ENCODE measurements at places on chromosomes 13 and 19.

- no peak for DNase-seq
These were observed 1.9 kb downstream of the ZC3H4 start for GRCh38 chr19:47111682-47112165.

- DNase-seq, result no peak
These were observed 1555.4 kb upstream of the MIR17HG start for GRCh38 chr13:89791971-89792630.

- no peak for DNase-seq
These were observed 12.4 kb downstream of the RTN2 start for GRCh38 chr19:45484273-45484945.

- no peak for DNase-seq
These were observed 933.7 kb upstream of the SLITRK5 start for GRCh38 chr13:86737334-86737932.

- no peak for DNase-seq
These were observed 55.4 kb downstream of the INTS6 start for GRCh38 chr13:51397262-51397941.

DNA sequence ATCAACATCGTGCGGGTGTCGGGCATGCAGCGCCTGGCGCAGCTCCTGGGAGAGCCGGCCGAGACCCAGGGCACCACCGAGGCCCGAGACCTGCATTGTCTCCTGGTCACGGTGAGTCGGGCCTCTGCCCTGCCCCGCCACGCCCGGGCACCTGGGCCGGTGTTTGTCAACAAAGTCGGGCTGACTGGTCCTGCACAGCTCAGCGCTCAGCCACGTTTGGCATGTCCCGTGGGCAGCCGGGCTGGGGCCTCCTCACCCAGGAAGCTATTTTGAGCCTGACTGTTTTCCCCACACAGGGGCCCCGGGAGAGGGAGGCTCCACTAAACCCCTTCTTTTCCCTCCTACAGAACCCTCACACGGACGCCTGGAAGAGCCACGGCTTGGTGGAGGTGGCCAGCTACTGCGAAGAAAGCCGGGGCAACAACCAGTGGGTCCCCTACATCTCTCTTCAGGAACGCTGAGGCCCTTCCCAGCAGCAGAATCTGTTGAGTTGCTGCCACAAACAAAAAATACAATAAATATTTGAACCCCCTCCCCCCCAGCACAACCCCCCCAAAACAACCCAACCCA, 1.3 kb downstream of the GADD45B start:
- no peak for DNase-seq

Measured in epithelial cell of prostate (primary cell).